ENCODE measurements at places on chromosomes 5 and 9. TPM values are rescaled to one million over a fixed set of nuclear protein-coding genes. Genes with fewer than 3 reads are reported as not detected.
A peak's percentile ranks its signal among the peaks of the same experiment; 100 is the strongest.

KIF27 gene
- total RNA-seq = 2.9 TPM

TAS2R1 gene
- total RNA-seq = not detected

HK3 gene
- not detected for total RNA-seq

- no peak overlapping the region for H3K27ac ChIP-seq
- H3K4me3 ChIP-seq = no peak overlapping the region
- H3K36me3 ChIP-seq = no peaks in the 10 kb centered on the region
- H3K27me3 ChIP-seq = no peaks in the 10 kb centered on the region
- no peak for DNase-seq
Observed at GRCh38 chr5:53089481-53089991, 20.0 kb downstream of the MOCS2 start.

- no peak overlapping the region for H3K27ac ChIP-seq
- peaks cover 15% of the 10 kb centered on the region for H3K4me1 ChIP-seq
- no peaks in the 10 kb centered on the region for H3K36me3 ChIP-seq
- no peaks in the 10 kb centered on the region for H3K27me3 ChIP-seq
- no peak overlapping the region for H3K4me3 ChIP-seq
Observed at GRCh38 chr5:14178091-14178490, 34.9 kb downstream of the TRIO start.

PPP3R2 gene
- not detected for total RNA-seq

- H3K27ac ChIP-seq = no peak overlapping the region
- DNase-seq = peak; percentile 9
- H3K4me3 ChIP-seq = no peak overlapping the region
- H3K4me1 ChIP-seq = peaks cover 4% of the 10 kb centered on the region
- no peaks in the 10 kb centered on the region for H3K36me3 ChIP-seq
Observed at GRCh38 chr5:2909035-2909434, 157.6 kb upstream of the IRX2 start.

DNA sequence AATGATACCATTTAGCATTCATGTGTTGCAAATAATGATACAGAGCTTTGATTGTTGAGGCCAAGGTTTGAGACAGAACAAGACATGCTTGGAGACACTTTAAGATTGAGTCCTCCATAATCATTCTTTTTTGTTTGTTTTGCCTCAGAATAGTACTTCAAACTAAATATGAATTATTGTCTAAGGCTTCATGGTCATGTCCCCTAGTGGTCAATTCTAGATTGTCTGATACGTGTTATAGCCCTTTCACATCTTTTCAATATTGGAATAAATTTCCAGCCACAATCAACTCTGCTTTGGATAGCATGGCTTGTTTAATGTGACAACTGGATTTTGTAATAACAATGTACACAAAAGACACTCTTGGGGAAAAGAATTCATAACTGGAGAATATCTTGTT lies 64.2 kb downstream of the PRLR start:
- no peak overlapping the region for H3K4me3 ChIP-seq
- H3K27ac ChIP-seq = no peak overlapping the region
- peaks cover 13% of the 10 kb centered on the region for H3K36me3 ChIP-seq

DNA sequence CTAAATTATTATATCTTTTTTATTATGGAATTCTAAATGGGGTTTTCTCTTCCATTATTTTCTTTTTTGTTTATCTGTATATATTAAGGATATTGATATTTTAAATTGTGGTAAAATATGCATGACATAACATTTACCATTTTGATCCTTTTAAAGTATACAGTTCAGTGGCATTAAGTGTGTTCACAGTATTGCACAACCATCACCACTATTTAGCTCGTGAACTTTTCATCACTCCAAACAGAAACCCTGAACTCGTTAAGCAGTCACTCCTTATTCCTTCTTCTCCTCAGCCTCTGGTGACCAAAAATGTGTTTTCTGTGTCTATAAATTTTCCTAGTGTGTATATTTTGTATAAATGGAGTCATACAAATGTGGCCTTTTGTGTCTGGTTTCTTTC lies 188.2 kb downstream of the CCDC171 start:
- no peak for DNase-seq
- no peaks in the 10 kb centered on the region for H3K27me3 ChIP-seq
- H3K4me1 ChIP-seq = no peaks in the 10 kb centered on the region
- no peak overlapping the region for H3K4me3 ChIP-seq
- no peaks in the 10 kb centered on the region for H3K36me3 ChIP-seq

- no peaks in the 10 kb centered on the region for H3K27me3 ChIP-seq
- H3K4me1 ChIP-seq = no peaks in the 10 kb centered on the region
- H3K36me3 ChIP-seq = no peaks in the 10 kb centered on the region
- no peak overlapping the region for H3K27ac ChIP-seq
- no peak overlapping the region for H3K4me3 ChIP-seq
Observed at GRCh38 chr5:160460377-160461049, 38.9 kb downstream of the PTTG1 start.

GRCh38 chr9:130450344-130451003 lies 5.7 kb downstream of the ASS1 start:
- peaks cover 13% of the 10 kb centered on the region for H3K4me1 ChIP-seq
- DNase-seq = peak; percentile 68
- H3K36me3 ChIP-seq = peaks cover 14% of the 10 kb centered on the region
- no peak overlapping the region for H3K27ac ChIP-seq
- H3K4me3 ChIP-seq = no peak overlapping the region

DNA sequence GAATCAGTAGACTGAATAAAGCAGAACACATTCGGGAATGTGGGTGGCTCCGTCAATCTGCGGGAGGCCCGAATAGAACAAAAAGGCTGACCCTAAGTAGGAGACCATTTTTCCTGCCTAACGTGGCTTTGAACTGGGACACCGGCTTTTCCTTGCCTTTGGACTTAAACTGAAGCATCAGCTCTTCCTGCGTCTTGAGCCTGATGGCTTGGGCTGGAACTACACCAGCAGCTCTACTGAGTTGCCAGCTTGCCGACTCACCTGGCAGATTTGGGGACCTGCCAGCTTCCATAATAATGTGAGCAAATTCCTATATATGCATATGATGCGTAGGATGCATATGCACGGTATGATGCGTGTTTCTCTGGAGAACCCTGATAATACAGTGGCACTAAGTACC lies 111.3 kb downstream of the DAPK1 start:
- no peaks in the 10 kb centered on the region for H3K4me1 ChIP-seq
- peaks cover 54% of the 10 kb centered on the region for H3K36me3 ChIP-seq
- H3K4me3 ChIP-seq = no peak overlapping the region
- H3K27me3 ChIP-seq = no peaks in the 10 kb centered on the region
- H3K27ac ChIP-seq = no peak overlapping the region

SLC25A46 gene
- 26.0 TPM for total RNA-seq

DNA sequence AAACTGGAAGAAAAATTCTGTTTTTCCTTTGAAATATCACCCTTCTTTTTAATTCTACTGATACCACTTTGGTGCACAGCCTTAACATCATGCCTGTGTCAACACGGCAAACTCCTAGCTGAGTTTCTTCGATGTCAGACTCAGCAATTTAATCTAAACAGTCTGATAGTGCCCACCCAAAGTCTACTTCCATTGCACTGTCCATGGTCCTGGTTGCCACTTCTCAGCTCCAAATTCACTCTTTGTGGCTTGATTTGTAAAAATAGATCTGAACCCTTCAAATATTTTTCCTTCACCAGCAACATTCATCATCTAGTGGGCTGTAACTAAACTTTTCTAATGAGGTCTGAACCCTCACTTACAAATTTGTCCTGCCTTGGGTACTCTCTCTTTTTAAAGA lies 107.8 kb downstream of the NUDT12 start:
- no peaks in the 10 kb centered on the region for H3K36me3 ChIP-seq
- DNase-seq = no peak
- H3K4me1 ChIP-seq = no peaks in the 10 kb centered on the region
- no peak overlapping the region for H3K4me3 ChIP-seq

GRCh38 chr9:99058964-99059921 lies 45.7 kb upstream of the TGFBR1 start:
- DNase-seq = no peak
- no peak overlapping the region for H3K4me3 ChIP-seq
- no peaks in the 10 kb centered on the region for H3K27me3 ChIP-seq
- H3K27ac ChIP-seq = no peak overlapping the region
- H3K4me1 ChIP-seq = no peaks in the 10 kb centered on the region
- no peaks in the 10 kb centered on the region for H3K36me3 ChIP-seq

TMEM171 gene
- total RNA-seq = 0.42 TPM

DNA sequence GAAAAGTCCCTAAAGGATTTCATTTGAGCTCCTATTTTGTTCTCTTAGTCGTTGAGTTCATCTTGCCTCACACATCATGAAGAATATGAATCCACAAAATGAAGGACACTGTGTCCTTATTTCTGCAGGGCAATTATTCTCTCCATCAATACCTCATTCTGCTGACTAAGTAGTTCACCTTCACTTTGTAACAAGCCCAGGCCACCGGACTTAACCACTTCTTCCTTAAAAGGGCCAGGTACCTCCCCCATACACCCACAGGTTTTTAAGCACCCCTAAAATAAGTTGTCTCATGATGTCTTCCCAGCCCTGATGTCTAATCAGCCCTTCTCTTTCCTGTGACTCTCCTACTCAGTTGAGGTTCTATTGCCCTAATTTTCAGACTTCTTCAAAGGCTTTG lies 67.1 kb upstream of the PLPP6 start:
- H3K4me3 ChIP-seq = no peak overlapping the region
- no peak overlapping the region for H3K27ac ChIP-seq
- no peaks in the 10 kb centered on the region for H3K27me3 ChIP-seq
- peaks cover 4% of the 10 kb centered on the region for H3K4me1 ChIP-seq
- DNase-seq = no peak

- H3K27me3 ChIP-seq = no peaks in the 10 kb centered on the region
- no peaks in the 10 kb centered on the region for H3K36me3 ChIP-seq
- no peak overlapping the region for H3K4me3 ChIP-seq
- H3K4me1 ChIP-seq = no peaks in the 10 kb centered on the region
- peak; percentile 34 for DNase-seq
Observed at GRCh38 chr5:121693864-121694263, 157.8 kb upstream of the FTMT start.

DNA sequence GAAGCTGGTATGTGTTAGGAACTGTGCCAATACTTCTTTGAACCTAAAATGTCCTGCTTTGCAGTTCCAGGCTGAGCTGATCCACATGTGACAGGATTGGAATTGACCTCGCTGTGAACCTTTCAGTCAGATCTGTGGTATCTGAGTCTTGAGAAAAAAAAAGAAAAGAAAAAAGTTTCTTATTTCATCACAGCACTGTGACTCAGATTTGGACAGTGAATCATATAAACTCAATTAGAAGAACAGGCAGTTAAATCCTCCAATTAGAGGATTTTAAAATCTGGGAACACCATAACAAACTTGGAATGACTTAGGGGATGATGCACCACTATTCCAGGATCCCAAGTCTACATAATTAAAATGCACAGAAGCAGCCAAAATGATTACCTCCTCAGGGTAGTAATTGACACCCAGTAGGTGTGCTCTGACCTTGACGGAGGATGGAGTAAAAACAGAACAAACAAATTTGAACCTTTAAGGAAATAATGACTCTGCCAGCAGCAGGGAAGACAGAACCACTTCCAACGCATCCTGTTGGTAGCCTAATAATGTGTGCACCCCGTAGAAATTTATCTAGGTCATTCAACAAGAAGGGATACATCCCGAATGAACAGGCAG lies 57.8 kb upstream of the RAI14 start:
- no peaks in the 10 kb centered on the region for H3K27me3 ChIP-seq
- DNase-seq = no peak
- no peak overlapping the region for H3K4me3 ChIP-seq
- H3K27ac ChIP-seq = no peak overlapping the region
- no peaks in the 10 kb centered on the region for H3K36me3 ChIP-seq
- no peaks in the 10 kb centered on the region for H3K4me1 ChIP-seq

DNA sequence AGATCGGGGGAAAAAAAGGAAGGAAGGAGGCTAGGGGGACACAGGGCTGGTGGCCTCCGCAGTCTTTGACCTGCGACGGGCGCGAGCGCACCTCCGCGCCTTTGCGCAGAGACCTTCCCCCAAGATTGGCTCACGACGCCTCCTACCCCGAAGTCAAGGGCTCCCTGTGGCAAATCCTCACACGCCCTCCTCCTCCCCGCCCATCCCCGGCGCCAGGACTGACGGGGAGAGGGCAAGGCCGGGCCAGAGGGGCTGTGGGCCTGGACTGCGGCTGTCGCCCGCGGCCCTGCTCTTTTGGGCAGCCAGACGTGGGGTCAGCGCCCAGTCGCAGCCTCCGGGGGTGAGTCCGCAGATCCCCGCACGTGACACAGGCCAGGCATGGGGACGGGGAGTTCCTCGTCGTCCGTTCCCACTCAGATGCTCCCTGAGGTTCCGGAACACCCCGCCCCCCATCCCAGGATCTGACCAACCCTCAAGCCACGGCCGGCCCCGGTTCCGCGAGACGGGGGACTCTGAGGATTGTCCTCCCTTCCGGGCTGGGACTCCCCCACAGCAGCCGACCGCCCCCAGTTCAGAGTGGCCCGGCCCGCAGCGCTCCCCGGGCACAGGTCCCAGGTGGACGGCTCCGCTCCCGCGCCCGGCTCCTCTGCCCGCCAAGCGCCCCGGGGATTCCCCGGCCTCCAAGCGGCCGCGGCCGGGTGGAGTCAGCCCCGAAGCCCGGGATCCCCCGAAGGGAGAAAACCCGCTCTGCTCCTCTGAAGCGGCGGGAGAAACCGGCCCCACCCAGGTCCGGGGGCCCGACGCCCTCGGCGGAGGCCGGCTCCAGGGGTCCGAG lies 543 bp upstream of the ANKRD33B start:
- peak; percentile 72 for DNase-seq
- peaks cover 25% of the 10 kb centered on the region for H3K27me3 ChIP-seq
- H3K4me1 ChIP-seq = peaks cover 3% of the 10 kb centered on the region
- no peaks in the 10 kb centered on the region for H3K36me3 ChIP-seq
- peak overlapping the region; percentile 54 for H3K4me3 ChIP-seq
- no peak overlapping the region for H3K27ac ChIP-seq

CBY3 gene
- total RNA-seq = 1.6 TPM

- DNase-seq = no peak
- no peaks in the 10 kb centered on the region for H3K36me3 ChIP-seq
- H3K4me1 ChIP-seq = no peaks in the 10 kb centered on the region
Observed at GRCh38 chr5:141960018-141960417, 2.0 kb upstream of the PCDH12 start.

TMEM38B gene
- 17.1 TPM for total RNA-seq

DNA sequence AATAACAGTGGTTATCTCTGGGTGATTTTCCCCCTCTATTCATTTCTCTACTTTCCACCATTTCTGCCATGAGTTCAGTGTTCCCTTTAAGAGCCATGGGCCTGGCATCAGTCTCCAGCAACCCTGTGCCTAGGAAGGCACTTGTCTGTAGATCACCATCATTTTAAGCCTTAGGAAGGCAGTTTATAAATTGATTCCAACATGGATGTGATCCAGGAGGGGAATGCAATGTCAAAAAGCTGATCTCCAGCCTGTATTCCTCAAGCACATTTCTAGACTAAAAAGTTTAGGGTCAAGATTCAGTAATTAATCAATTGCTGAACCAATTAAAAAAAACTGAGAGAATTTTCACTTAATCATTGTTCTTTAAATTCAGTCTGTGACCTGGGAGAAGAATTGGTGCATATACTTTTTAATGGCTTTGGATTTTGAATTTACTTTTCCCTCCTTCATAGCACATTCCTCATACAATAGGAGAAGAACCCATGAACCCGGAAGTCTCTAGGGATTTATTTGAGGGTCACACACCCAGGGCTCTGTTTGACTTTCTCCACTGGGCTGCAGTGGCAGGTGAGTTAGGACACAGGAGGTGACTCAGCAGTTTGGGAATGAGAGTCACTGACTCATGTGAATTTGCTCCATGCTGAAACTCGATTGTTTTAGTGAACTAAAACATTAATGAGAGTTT lies 6.1 kb upstream of the ERMP1 start:
- H3K36me3 ChIP-seq = peaks cover 11% of the 10 kb centered on the region
- no peaks in the 10 kb centered on the region for H3K27me3 ChIP-seq
- 0 out of 2 replicates have a peak, but pooled peaks cover 2% of the 10 kb centered on the region for H3K4me1 ChIP-seq
- peak; percentile 59 for DNase-seq
